Thoracic aorta (tissue), 2 donors: ENCODE measurements at places on chromosomes 2 and 18. TPM values are rescaled to one million over a fixed set of nuclear protein-coding genes. Genes with fewer than 3 reads are reported as not detected.

The DSC1 gene
- not detected for total RNA-seq

The SLC4A3 gene
- total RNA-seq, result 5.6 TPM

The HNMT gene
- 67.2 TPM for total RNA-seq

The GPR45 gene
- total RNA-seq, result not detected

The NEUROD1 gene
- total RNA-seq, result not detected

The ZNF396 gene
- 0.95 TPM for total RNA-seq

The EFHD1 gene
- total RNA-seq, result 211 TPM

The NPHP1 gene
- total RNA-seq, result 9.2 TPM

The MC4R gene
- total RNA-seq, result not detected

The CRYGC gene
- not detected for total RNA-seq

The ABCG5 gene
- total RNA-seq, result not detected

The ACVR1 gene
- total RNA-seq, result 25.0 TPM
